ENCODE measurements at places on chromosomes 2 and 18. TPM values are rescaled to one million over a fixed set of nuclear protein-coding genes. Genes with fewer than 3 reads are reported as not detected.

The L3MBTL4 gene
- 7.8 TPM for total RNA-seq

The CNNM4 gene
- total RNA-seq, result 2.7 TPM

The ANKRD36C gene
- 407 TPM for total RNA-seq

The ASPRV1 gene
- total RNA-seq, result 1.6 TPM

The PER2 gene
- total RNA-seq, result 29.7 TPM

The DHRS9 gene
- total RNA-seq, result 7.8 TPM

The DUSP2 gene
- 57.5 TPM for total RNA-seq

The TTC39C gene
- 59.0 TPM for total RNA-seq

The IL1A gene
- total RNA-seq, result not detected

The SULT1C3 gene
- total RNA-seq, result 0.66 TPM

The TSGA10 gene
- 17.1 TPM for total RNA-seq

The NOSTRIN gene
- total RNA-seq, result 73.7 TPM

The ST6GAL2 gene
- total RNA-seq, result 2.8 TPM

The ZBTB7C gene
- 5.6 TPM for total RNA-seq

The TAF4B gene
- 14.1 TPM for total RNA-seq

The EHD3 gene
- 10.1 TPM for total RNA-seq

The ERICH2 gene
- not detected for total RNA-seq

The PTGR3 gene
- 21.3 TPM for total RNA-seq

The ALPP gene
- total RNA-seq, result not detected

The NAT8 gene
- not detected for total RNA-seq

The FAM110C gene
- 30.7 TPM for total RNA-seq

DNA sequence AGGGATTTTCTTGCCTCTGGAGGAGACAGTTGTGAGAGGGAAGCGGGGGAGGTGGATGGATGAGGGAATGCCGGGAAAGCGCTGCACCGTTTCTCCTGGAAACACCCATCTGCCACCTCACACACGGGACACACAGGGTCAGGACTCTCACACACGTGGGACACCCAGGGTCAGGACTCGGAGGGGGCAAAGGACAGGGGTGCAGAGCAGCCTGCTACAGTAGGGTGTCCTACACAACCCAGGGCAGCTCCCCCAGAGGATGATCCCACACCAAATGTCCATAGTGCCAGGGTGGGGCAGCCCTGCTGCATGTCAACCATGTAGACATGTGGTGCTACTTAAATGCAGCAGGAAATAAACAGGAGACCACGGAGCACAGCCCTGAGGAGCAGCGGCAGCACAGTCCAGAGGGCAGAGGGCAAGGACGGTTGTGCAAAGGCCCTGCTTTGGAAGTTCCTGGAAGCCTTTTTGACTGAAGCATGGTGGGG lies 5.1 kb downstream of the RAMP1 start:
- DNase-seq, result no peak

GRCh38 chr2:110784047-110784631 lies 51.8 kb downstream of the ACOXL start:
- no peak for DNase-seq

DNA sequence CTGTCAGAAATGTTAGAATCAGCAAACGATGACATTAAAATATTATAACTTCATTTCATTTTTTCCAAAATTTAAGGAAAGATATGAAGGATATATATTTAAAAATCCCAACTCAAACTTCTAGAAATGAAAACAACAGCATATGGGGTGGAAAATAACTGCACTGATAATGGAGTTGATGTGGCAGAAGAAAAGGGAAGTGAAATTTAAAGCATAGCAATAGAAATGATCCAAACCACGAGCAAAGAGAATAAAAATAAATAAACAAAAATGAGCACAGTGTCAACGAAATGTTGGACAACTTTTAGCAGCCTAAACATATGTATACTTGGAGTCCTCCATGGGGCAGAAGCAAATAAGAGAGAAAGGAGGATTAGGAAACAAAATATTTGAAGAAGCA lies 280.2 kb downstream of the KCNJ3 start:
- no peak for DNase-seq

- no peak for DNase-seq
Observed at GRCh38 chr18:13067966-13068365, 76.8 kb downstream of the CEP192 start.

DNA sequence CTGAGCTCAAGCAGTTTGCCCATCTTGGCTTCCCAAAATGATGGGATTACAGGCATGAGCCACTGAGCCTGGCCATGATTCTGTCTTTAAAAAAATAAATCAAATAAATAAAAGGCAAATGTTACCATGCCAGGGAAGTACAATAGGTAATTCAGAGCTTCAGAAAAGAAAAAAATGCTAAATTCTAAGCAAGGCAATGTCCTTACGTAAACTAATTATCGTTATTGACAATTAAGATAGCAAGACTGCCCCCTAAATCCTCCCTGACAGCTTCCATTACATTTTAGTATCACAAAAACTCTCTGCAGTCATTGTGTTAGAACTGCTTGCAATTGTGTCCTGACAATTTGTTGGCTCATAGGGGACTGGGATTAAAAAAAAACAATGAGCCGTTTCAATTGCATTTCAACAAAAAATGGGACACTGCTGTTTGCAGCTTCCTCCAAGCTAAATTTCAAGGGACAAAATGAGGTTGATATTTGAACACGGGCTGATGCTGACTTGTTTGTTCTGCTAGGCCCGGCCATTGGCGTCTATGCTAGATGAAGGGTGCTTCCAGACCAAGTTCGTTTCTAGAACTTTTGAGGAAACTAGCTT lies 88.9 kb downstream of the MOGAT1 start:
- DNase-seq, result no peak

DNA sequence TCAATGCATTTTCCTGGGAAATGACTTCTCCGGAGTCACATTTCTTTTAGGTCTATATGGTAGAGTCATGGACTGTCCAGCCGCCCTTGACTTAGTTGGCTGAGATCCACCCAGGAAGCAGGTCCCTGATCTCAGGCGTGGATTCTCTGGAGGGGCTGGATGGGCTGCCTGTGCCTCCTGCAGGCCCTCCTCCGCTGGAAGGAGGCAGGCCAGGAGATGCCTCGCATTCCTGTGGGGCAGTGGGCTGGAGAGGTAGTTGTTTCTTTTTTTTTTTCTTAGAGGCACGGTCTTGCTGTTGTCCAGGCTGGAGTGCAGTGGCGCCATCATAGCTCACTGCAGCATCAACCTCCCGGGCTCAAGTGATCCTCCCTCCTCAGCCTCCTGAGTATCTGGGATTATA lies 129.0 kb upstream of the MYCN start:
- DNase-seq, result no peak

- DNase-seq, result no peak
Observed at GRCh38 chr18:57959278-57959677, 84.7 kb upstream of the NEDD4L start.

DNA sequence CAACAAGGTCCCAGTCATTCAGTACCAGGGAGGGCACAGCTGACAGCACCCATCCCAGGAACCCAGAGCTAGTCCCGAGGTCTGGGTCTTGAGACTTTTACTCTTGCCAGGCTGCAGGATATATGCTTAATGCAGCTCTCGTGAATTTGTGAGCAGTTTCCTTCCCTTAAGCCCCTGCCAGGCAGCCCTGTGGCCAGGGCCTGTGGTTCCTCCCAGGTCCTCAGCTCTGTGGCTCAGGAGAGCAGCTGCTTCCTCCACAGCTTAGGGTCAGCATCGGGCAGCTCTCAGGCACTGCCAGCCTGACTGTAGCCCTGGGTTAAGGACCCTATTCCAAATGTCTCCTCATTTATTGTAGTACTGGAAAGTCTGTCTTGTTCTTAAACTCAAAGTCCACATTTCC lies 1384.8 kb downstream of the RPIA start:
- DNase-seq, result no peak

DNA sequence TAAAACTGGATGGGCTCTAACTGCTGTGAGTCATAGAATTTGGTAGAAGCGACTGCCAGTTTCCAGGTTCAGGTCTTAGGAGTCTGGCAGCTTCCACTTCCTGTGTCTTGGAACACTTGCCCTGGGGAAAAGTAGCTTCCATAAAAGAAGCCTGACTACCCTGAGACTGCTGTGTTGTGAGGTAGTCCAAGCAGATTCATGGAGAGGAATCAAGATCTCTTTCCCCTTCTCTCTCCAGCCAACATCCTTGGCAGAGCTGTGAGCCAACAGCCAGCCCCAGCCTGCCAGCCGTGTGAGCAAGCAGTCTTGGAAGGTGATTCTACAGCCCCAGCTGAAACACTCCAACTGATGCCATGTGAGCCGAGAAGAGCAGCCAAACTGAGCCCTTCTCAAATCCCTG lies 33.7 kb downstream of the SLC20A1 start:
- no peak for DNase-seq

DNA sequence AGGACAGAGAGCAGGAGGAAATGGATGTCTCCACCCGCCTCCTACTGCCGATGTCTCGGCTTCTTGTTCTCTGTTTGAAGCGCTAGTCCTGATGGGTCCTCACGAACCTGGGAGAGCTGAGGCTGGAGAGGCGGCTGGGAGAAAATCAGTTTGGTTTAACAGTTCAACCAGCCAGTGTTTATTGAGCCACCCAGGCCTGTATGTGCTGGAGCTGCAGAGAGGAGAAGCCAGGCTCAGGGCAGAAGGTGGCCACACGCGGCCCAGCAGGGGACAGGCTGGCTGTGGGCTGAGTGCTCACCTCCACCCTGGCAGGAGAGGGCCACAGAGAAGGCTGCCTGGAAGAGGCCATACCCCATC lies 202.1 kb downstream of the CYP26B1 start:
- no peak for DNase-seq

GRCh38 chr18:77106331-77106730 lies 26.3 kb downstream of the MBP start:
- no peak for DNase-seq

GRCh38 chr18:2641638-2642037 lies 13.9 kb upstream of the SMCHD1 start:
- DNase-seq, result no peak

GRCh38 chr2:47072728-47073191 lies 82.3 kb downstream of the STPG4 start:
- DNase-seq, result no peak

DNA sequence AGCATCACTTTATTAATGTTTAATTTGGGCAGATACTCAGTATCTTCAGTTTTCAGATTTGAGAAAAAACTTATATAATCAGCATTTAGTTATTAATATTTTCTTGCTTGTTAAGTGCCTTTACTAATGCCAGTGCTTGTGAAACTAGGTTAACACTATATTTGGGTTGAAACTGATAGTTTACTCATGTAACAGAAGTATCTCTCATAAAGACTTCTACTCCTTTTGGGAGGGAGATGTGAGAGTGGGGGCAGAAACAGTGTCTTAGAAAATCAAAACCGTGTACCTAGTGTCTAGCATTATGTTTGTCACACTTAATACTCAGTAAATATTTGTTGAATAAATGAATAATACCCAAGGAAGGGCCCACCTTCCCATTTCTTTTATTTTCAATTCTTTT lies 129.5 kb downstream of the MSTN start:
- no peak for DNase-seq

- no peak for DNase-seq
Observed at GRCh38 chr18:14937271-14937670, 189.3 kb downstream of the ANKRD30B start.

DNA sequence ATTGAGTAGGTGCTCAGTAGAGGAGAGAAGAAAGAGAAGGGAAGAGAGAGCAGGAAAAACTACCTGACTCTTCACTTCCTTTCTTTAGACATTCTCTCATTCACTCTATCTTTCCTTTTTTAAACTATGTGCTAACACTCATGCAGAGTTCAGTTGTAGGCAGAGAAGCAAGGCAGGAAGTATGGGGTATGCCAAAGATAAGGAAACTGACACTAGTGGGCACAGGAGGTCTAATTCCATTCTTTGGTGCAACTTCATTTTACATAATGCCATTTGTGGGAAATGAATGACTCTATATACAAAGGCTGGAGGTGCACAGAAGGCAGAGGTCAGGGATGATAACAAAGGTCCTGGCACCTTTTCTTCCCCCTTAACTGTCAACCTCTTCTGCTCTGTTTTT lies 35.1 kb upstream of the ACVR1 start:
- no peak for DNase-seq

- no peak for DNase-seq
Observed at GRCh38 chr2:106147665-106148064, 46.4 kb downstream of the UXS1 start.

GRCh38 chr2:33209976-33210375 lies 263.2 kb downstream of the LTBP1 start:
- no peak for DNase-seq

DNA sequence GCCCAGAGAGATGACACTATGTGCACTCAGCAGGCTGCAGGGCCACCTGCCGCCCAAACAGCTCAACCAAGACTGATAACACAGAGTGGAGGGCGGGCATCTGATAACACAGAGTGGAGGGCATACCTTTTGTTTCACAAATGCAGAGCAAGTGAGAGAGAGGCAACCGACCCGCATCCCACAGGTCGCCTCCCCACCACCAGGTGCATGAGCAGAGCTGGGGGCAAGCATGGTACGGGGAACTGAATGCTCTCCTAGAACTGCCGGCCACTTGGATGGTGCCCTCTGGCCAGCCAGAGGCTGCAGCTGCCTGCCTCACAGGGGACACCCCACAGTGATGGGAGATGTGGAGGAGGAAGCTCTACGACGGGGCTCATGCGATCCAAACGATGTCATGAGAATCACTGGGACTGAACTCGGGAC lies 49.5 kb downstream of the ANO7 start:
- DNase-seq, result no peak

DNA sequence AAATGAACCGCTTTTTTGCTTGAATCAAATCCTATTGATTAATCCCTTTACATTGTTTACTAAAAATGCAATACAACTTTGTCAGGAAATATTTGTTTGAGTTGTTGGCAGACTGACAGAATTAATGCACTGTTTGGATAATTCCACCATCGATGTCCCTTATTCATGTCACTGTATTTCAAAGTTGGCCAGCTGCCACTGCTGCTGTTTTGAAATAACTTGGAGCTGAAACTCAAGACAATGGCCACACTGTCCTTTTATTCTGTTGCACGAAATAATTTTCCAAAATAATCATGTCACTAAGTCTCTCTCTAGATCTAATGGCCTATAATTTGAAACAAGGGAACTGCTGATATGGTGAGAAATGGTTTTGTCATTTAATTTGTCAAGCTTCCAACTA lies 55.2 kb upstream of the PAX3 start:
- DNase-seq, result peak; percentile 71

GRCh38 chr2:43749583-43749982 lies 24.3 kb upstream of the DYNC2LI1 start:
- no peak for DNase-seq

DNA sequence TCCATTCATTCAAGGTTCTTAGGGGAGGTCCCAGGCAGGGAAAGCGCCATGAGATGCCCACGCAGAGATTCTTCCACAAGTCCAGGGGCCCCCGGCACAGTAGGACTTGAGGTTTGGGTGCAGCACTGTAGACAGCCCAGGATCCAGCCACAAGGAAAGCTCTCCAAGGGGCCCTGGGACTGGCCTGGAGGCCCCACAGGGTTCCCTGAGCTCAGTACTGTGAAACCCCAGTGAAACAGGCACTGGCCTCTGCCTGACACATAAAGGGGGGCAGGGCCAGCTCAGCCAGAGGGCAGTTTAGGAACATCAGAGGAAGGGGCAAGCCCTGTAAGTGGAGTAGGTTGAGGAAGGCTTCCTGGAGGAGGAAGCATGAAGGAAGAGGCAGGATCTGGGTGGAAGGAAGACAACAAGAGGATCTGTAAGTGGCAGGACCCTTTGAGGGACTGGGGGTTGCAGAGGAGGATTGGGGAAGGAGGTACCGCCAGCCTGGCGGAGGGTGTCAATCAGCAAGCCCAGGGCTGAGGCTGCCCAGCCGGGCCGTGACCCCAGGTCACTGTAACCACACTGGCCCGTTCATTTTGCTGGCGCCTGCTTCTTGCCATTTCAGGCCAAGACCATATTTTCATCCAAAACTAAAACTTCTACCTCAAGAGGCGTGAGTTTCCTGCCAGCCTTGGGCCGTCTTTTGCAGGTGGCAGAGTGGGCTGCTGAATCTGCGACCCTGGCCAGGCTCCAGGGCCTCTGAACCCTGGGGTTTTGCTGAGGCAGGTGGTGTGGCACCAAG lies 175.2 kb downstream of the SMAD7 start:
- no peak for DNase-seq

Measured in breast epithelium (tissue), 4 donors.